ENCODE measurements at places on chromosomes 5 and 9. TPM values are rescaled to one million over a fixed set of nuclear protein-coding genes. Genes with fewer than 3 reads are reported as not detected.

ANXA2R gene
- total RNA-seq, result 18.2 TPM

- DNase-seq, result peak; percentile 49
Measured at GRCh38 chr9:97041898-97042297, 3.0 kb upstream of the CTSV start.

INSL4 gene
- not detected for total RNA-seq

GBGT1 gene
- total RNA-seq, result 13.6 TPM

FGFR4 gene
- 264 TPM for total RNA-seq

DNA sequence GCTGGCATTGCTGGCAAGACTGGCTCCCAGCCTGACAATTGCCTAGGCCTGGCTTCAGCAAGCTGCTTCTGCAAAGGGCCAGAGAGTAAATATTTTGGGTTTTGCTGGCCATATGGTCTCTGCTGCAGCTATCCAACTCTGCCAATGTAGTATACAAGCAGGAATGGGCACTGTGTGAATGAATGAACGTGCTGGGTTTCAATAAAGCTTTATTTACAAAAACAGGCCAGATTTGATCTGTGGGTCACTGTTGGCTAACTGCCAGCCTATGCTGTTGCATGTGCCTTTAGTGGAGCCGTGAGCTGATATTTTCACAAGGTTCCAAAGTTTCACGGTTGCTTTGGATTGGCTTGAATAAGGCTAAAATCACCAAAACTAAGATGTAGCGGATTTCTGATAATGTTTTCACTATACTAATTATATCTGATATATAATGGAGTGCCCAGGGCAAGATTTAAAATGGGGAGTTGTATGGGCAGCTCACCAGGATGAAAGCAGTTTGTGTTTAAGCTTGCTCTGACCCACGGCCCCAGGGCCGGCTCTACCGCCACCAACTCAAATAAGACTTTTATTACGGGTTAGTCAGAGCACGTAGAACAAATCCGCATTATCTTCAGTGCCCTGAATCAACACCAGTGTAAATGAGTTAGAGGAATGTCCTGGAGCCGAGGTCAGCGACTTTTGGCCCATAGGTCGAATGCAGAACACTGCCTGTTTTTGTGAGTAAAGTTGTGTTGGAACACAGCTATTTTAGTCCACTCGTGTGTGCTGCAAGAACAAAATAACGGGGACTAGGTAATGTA lies 98.6 kb upstream of the DAP start:
- no peak for DNase-seq

- DNase-seq, result no peak
Measured at GRCh38 chr9:124003636-124004349, 7.8 kb upstream of the LHX2 start.

MAMDC4 gene
- total RNA-seq, result 45.4 TPM

FBXW2 gene
- total RNA-seq, result 70.5 TPM

ZFAND5 gene
- total RNA-seq, result 69.0 TPM

- no peak for DNase-seq
Measured at GRCh38 chr9:121328476-121328875, 41.6 kb downstream of the STOM start.

HK3 gene
- total RNA-seq, result 1.6 TPM

OR1J1 gene
- not detected for total RNA-seq

DNA sequence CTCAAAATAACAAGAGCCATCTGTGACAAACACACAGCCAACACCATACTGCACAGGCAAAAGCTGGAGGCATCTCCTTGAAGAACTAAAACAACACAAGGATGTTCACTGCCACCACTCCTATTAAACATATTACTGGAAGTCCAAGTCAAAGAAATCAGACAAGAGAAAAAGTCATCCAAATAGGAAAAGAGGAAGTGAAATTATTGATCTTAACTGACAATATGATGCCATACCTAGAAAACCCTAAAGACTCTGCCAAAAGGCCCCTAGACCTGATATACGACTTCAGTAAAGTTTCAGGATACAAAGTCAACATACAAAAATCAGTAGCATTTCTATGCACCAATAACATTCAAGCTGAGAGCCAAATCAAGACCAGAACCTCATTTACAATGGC lies 30.0 kb upstream of the MACIR start:
- DNase-seq, result no peak

GRM6 gene
- not detected for total RNA-seq

RPS14 gene
- 1,212 TPM for total RNA-seq

BHMT gene
- total RNA-seq, result not detected

FBP1 gene
- 451 TPM for total RNA-seq

GRCh38 chr9:5025416-5025815 lies 40.3 kb downstream of the JAK2 start:
- no peak for DNase-seq

TXNDC8 gene
- not detected for total RNA-seq

DNA sequence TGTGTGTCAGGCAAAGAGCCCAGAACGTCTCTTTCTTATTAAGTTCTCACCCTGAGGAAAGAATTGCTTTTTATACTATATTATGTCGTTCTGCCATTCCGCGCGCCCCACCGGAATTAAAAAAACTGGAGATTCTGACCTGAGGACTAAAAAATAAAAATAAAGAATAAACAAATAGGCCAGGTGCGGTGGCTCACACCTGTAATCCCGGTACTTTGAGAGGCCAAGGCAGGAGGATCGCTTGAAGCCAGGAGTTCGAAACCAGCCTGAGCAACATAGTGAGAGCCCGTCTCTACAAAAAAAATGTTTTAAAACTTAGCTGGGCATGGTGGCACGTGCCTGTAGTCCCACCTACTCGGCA lies 677 bp upstream of the DYNC2I2 start:
- no peak for DNase-seq

TMEM267 gene
- total RNA-seq, result 5.0 TPM

- DNase-seq, result no peak
Measured at GRCh38 chr5:113451797-113452196, 17.0 kb upstream of the TSSK1B start.

DNA sequence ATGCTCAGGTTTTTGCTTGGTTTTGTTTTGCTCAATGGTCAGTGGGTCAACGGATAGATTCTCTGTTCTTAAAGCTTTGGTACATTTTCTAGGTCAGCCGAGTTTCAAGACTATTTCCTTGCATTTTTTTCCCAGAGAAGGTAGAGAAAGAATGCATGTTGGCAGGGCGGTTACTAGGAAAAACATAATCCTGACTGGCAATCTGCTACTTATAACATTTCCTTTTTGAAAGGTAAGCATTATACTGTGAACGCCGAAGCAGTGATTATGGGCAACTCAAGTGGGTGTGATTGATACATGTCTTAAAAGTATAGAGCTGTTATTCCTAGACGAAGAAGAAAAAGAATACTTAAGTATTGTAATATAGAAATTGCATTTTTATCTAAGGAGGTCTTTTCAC lies 273.2 kb downstream of the MAST4 start:
- no peak for DNase-seq

DNA sequence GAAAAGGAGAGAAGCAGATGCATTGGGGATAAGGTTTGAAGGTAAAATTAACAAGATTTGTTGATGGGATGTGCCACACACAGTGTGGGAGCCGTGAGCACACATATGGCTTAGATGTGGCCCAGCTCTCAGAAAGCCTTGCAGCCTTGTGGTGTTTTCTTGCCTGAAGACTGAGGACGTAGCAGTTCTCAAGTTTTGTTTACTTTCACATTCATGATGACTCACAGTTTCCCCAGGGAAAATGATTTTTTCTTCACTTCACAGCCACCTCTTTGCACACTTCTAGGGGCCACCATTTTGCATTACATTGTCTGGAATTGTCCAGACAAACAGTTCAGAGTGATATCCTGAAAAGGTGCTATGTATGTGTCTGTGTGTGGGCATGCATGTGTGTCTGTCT lies 126.2 kb downstream of the BASP1 start:
- no peak for DNase-seq

PCDHGB4 gene
- total RNA-seq, result 3.3 TPM

DNA sequence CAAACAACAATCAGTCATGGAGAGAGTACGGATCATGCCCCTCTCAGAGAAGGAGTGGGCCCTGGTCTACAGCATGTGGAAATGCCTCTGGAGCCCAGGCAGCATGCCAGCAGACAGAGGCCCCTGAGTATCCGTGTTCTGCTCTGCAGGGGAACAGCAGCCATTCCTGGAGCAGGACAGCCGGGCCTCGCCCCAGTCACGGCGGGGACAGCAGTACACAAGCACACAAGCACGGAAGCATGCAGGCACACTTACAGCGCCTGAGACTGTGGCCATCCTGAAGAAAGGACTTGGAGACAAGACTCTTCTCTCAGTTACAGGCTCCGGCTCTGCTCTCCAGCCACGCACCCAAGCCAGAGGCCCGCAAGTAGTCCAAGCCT lies 102.6 kb upstream of the ALDH1B1 start:
- DNase-seq, result no peak

CTNND2 gene
- total RNA-seq, result 14.9 TPM

DNA sequence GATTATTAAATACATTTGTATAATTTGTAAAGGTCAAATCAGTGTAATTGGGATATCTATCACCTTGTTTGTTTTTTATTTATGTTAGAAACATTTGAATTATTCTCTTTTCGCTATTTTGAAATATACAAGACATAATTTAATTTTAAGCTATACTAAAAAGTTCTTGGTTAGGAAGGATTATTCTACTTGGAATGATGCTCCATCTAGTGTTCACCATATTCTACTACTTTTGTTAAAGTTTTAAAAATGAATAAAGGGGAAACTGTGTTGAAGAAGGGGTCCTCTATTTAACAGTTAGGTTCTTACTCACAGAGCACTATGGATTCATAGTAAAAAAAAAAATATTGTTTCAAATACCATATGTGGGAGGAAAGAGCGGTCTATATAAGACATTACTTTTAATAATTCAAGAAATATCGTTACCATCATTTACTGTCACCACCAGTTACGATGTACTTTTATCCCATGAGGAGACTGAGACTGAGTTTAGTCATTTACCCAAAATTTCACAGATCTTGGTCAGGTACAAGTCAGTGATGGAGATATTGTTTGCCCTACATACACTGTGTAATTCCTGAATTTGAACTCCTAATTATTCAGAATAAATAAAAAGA lies 6.3 kb upstream of the STOM start:
- no peak for DNase-seq

- no peak for DNase-seq
Measured at GRCh38 chr9:70529833-70530232, 115.4 kb upstream of the KLF9 start.

SLC36A2 gene
- total RNA-seq, result not detected

- DNase-seq, result no peak
Measured at GRCh38 chr9:1034271-1034670, 15.9 kb upstream of the DMRT2 start.

- DNase-seq, result no peak
Measured at GRCh38 chr9:137734181-137734580, 115.4 kb downstream of the EHMT1 start.

DNA sequence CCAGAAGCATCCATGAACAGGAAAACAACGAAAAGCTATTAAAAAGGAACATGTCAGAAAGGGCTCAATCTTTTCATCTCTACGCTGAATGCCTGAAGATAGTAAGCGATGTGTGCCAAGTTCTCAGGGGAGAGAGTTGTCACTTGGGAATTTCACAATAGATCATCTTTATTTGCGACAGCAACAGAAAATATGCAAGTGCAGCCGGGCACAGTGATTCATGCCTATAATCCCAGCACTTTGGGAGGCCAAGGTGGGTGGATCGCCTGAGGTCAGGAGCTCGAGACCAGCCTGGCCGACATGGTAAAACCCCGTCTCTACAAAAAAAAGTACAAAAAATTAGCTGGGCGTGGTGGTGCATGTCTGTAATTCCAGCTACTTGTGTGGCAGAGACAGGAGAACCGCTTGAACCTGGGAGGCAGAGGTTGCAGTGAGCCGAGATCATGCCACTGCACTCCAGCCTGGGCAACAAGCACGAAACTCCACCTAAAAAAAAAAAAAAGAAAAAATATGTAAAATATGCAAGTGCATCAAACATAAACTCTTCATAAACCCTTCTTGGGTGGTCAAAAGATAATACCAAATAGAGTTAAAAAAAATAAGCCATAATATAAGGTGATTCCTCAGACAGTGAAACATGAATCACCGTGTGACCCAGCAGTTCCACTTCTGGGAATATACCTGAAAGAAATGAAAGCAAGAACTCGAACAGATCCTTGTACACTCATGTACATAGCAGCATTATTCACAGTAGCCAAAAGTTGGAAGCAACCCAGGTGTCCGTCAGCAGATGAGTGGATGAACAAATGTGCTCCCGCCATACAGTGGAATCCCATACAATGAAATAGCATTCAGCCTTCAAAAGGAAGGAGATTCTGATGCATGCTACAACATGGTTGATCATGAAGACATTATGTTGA lies 16.2 kb downstream of the SFXN1 start:
- DNase-seq, result no peak
